ENCODE measurements at places on chromosomes 12 and 14. TPM values are rescaled to one million over a fixed set of nuclear protein-coding genes. Genes with fewer than 3 reads are reported as not detected.

- no peak overlapping the region for H3K27ac ChIP-seq
- H3K4me1 ChIP-seq: no peaks in the 10 kb centered on the region
- no peak overlapping the region for H3K4me3 ChIP-seq
- peaks cover 35% of the 10 kb centered on the region for H3K36me3 ChIP-seq
- H3K27me3 ChIP-seq: no peaks in the 10 kb centered on the region
Observed at GRCh38 chr12:95480230-95480629, 6.3 kb downstream of the METAP2 start.

GRCh38 chr12:106863189-106863588 is 88.7 kb downstream of the RIC8B start:
- DNase-seq: no peak
- H3K27me3 ChIP-seq: no peaks in the 10 kb centered on the region
- no peak overlapping the region for H3K4me3 ChIP-seq
- peaks cover 14% of the 10 kb centered on the region for H3K36me3 ChIP-seq
- 0 out of 2 replicates have a peak, but pooled peaks cover 3% of the 10 kb centered on the region for H3K4me1 ChIP-seq

- peaks cover 32% of the 10 kb centered on the region for H3K36me3 ChIP-seq
- H3K27me3 ChIP-seq: no peaks in the 10 kb centered on the region
- H3K27ac ChIP-seq: no peak overlapping the region
- no peaks in the 10 kb centered on the region for H3K4me1 ChIP-seq
Observed at GRCh38 chr12:132840536-132840935, 11.9 kb upstream of the GOLGA3 start.

GRCh38 chr12:2306012-2306411 is 253.2 kb downstream of the CACNA1C start:
- peaks cover 11% of the 10 kb centered on the region for H3K36me3 ChIP-seq
- peak; percentile 73 for DNase-seq
- no peak overlapping the region for H3K4me3 ChIP-seq
- peaks cover 7% of the 10 kb centered on the region for H3K4me1 ChIP-seq

GRCh38 chr14:77212943-77213678 is 31.5 kb downstream of the TMEM63C start:
- H3K36me3 ChIP-seq: no peaks in the 10 kb centered on the region
- H3K27ac ChIP-seq: no peak overlapping the region
- peak; percentile 86 for DNase-seq
- H3K4me3 ChIP-seq: no peak overlapping the region

CCDC197 gene
- total RNA-seq: not detected

ADAMTS20 gene
- 2.1 TPM for total RNA-seq

- H3K4me3 ChIP-seq: no peak overlapping the region
- no peak overlapping the region for H3K27ac ChIP-seq
- H3K36me3 ChIP-seq: peaks cover 2% of the 10 kb centered on the region
- H3K4me1 ChIP-seq: no peaks in the 10 kb centered on the region
Observed at GRCh38 chr14:29846339-29847055, 81.2 kb downstream of the PRKD1 start.

DNA sequence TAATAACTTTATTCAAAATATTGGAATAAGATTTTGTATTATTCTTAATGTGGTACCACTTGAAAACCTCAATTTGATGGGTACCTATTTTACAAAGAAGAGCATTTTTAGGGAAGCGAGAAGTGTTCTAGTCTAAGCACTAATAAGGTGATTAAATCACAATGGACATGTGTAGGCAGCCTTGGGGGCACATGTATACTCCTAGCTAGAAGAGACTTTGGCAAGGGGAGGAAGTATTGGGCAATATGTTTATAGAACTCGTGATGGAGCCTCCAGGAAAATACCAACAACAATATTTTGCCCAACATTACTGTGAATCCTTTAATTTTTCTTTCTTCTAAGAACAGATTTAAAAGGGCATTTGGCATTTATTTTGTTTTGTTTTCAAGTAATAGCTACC is 280.3 kb downstream of the ADAMTS20 start:
- peak overlapping the region; percentile 9 for H3K4me3 ChIP-seq
- H3K27me3 ChIP-seq: no peaks in the 10 kb centered on the region
- 0 out of 2 replicates have a peak, but pooled peaks cover under 1% of the 10 kb centered on the region for H3K36me3 ChIP-seq
- H3K4me1 ChIP-seq: peaks cover 5% of the 10 kb centered on the region
- H3K27ac ChIP-seq: peak overlapping the region; percentile 33

DNA sequence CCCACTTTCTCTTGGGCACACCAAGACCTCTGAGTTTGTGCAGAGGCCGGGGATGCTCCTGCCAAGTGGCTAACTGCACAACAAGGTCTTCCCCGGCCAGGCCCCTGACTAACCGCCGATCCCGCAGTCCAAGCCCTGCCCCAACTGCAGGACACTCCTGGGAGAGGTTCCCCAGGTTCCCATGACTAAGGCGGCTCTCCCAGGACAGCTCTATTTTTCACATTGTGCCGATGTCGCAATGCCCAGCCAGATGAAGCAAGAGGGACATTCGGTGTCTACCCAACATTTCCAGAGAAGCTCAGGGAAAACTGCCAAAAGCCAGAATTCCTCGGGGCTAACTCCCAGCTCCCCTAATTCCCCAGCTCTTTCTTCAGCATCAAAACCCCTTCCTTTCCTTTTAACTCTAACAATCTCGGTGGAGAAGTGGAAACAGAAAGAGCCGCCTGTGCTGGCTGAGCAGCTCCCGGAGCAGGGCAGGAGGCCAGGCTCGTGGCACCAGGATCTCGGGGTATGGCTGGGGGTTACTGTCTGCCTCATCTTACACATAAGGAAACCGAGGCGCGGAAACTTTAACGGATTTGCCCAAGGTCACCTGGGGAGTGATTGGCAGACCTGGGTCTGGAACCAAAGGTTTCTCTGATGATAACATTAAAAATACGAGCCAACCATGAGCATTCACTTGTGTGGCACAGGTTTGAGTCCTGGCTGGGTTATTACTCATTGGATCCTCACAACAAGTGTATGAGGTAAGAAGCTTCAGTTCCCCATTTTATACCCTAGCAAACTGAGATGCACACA is 318.2 kb downstream of the BCL11B start:
- H3K4me3 ChIP-seq: no peak overlapping the region
- peak; percentile 22 for DNase-seq
- H3K36me3 ChIP-seq: no peaks in the 10 kb centered on the region
- H3K4me1 ChIP-seq: no peaks in the 10 kb centered on the region

DNA sequence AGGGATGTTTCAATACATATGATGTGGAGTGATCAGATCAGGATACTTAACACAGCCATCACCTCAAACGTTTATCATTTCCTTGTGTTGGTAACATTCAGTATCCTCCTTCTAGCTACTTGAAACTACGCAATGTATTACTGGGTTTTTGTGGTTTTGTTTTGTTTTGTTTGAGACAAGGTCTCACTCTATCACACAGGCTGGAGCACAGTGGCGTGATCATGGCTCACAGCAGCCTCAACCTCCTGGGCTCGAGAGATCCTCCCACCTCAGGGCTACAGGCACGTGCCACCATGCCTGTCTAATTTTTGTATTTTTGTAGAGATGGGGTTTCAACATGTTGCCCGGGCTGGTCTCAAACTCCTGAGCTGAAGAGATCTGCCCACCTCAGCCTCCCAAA is 70.2 kb upstream of the BCL11B start:
- no peaks in the 10 kb centered on the region for H3K27me3 ChIP-seq
- H3K36me3 ChIP-seq: no peaks in the 10 kb centered on the region
- H3K4me3 ChIP-seq: no peak overlapping the region
- no peak for DNase-seq
- H3K4me1 ChIP-seq: no peaks in the 10 kb centered on the region

DNA sequence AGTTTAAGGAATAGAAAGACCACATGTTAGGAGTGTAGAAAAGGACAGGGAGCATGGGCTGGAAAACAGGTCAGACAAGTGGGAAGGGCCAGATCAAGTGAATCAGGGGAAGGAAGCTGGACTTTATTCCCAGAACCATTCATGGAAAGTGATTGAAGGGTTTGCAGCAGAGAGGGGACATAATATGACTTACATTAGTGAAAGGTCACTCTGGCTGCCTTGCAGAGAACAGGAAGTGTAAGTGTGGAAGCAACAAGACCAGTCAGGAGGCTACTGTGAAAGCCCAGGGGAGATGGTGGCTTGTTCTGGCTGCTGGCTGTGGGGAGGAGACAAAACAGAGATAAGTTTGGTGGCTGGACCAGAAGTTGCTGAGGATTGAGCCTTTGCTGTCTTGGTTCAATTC is 69.1 kb downstream of the VCPKMT start:
- no peaks in the 10 kb centered on the region for H3K36me3 ChIP-seq
- no peak overlapping the region for H3K4me3 ChIP-seq
- peaks cover 8% of the 10 kb centered on the region for H3K4me1 ChIP-seq

- no peak for DNase-seq
- H3K36me3 ChIP-seq: peaks cover 3% of the 10 kb centered on the region
- no peak overlapping the region for H3K27ac ChIP-seq
- H3K4me1 ChIP-seq: no peaks in the 10 kb centered on the region
- H3K4me3 ChIP-seq: no peak overlapping the region
Observed at GRCh38 chr14:32913725-32914124, 25.0 kb upstream of the NPAS3 start.
